Activated naive CD4-positive, alpha-beta T cell (primary cell): ENCODE measurements at places on chromosomes 3 and 15.

- no peak for DNase-seq
Observed at GRCh38 chr15:58457466-58457965, 25.7 kb downstream of the LIPC start.

GRCh38 chr3:185582871-185583270 is 3.2 kb upstream of the SENP2 start:
- no peak for DNase-seq

GRCh38 chr3:164375995-164376394 is 702.3 kb downstream of the SI start:
- no peak for DNase-seq

DNA sequence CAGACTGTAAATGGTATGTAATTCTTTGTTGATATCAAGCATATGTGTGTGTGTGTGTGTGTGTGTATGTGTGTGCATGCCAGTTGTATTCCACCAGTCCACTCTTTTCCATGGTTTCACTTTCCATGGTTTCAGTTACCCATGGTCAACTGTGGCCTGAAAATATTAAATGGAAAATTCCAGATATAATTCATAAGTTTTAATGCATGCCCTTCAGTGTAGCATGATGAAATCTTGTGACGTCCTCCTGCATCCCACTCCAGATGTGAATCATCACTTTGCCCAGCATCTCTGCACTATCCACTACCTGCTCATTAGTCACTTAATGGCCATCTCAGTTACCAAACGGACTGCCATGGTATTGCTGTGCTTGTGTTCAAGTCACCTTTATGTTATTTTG is 215.9 kb downstream of the GBE1 start:
- DNase-seq: no peak

DNA sequence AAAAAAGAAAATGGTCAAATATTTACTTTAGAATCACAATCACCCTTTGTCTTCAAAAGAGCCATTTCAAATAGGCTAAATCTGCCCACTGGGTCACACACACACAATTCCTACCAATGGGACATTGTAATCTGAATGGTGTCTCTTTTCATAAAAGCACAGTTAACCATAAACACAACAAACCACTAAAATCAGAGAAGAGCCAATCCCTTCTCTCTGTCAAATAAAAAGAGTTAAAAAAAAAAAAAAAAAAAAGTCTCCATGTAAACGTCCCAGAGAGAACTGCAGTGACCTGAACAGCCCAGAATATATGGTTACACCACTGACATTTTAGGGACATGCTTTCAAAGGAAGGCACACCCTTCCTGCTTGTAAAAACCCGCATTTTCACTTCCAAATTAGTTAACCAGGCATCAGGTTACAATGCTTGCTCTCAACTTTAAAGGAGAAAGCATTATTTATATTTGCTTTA is 63.7 kb downstream of the PRICKLE2 start:
- DNase-seq: no peak

DNA sequence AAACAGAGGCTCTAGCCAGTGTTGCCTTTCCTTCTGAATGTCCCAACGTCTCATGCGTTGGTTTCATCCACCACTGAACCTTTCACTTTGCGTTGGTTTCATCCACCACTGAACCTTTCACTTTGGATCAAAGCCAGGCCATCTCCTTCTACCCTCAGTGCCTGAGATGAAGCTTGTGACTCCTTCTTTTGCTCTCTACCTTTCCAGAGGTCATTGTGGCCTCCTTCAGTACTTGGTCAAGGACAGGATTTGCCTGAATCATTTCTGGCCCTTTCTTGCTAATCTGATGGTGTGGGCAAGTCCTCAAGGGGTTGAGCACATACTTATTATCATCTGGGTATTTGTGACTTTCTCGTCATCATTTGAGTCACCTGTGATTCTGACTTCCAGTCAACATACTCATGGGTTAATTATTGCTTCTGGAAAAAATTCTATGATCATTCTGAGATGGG is 50.0 kb downstream of the SELENOT start:
- DNase-seq: no peak

GRCh38 chr3:138455801-138456716 is 21.6 kb downstream of the ESYT3 start:
- no peak for DNase-seq

DNA sequence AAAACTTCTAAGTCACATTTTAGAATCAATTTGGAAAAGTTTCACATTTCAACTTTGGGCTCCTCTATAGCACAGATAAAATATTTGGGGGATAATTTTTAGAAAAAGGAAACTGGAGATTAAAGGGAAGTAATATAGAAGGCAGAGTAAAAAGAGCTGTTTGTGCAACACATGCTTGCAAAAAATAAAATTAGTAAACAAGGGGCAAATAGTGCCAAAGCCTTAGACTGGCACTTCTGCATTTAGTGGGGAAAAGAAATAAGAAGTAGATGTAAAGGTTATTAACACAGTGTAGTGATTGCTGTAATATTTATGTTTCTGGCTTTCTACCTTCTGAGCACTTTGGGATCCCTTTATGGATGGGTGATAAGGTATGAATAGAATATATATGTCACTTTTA is 246.6 kb downstream of the CBLB start:
- DNase-seq: no peak

- peak; percentile 76 for DNase-seq
Observed at GRCh38 chr15:90934256-90934948, 683 bp upstream of the UNC45A start.

DNA sequence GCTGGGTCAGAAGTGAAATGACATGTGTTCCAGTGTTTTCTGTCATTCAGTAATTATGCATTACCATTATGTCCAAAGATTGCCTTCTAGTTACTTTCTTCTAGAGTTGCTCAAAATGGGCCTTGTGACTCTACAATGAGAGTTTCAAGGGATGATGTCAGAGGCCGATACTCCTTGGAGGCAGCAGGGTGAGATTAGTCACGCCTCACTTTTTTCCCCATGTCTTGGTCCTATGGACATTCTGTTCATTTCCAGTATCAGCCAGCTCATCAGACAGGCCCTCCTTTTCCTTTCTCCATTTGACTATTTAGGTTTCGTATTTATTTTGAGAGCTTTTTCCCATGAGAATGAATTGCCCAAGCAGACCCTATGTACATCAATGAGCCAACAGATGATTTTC is 17.5 kb downstream of the VGLL3 start:
- no peak for DNase-seq

- no peak for DNase-seq
Observed at GRCh38 chr15:100899601-100900000, 19.6 kb upstream of the LRRK1 start.

DNA sequence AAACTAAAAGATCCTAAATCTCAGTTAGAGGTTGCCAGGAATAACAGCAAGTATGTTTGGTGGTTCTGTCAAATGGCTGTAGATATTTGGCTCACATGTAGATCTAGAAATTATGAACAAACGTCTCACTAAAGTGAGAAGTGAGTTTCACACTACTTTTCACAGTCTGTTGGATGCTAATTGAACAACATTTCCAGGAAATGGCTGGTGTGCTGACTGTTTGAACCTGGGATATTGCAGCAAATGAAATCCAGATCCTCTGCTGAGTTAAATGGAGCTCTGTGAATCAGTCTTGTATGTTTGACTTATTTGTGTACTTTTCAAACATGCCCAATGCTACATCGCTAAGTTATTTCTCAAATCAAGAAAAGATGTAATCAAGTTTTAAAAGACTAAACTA is 21.3 kb upstream of the RSL24D1 start:
- no peak for DNase-seq

- DNase-seq: no peak
Observed at GRCh38 chr3:31041161-31041978, 146.9 kb upstream of the GADL1 start.

DNA sequence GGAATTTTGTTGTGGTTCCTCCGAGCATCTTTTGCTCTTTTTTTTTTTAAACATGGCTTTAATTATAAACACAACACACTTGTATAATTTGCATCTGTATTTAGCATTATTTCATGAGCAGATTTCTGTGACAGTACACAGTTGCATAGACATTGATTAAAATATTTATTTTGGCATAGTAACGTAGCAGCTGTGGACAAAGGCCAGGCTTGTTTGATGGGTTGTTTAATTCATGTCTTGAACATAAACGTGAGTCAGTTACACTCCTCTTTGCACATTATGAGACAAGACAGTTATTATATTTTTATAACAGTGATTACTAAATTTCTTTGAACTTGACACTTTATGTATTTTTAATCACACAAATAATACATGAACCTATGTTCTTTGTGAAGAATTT is 182.5 kb downstream of the CACNA2D3 start:
- no peak for DNase-seq

- DNase-seq: no peak
Observed at GRCh38 chr15:70164910-70165715, 67.4 kb upstream of the TLE3 start.

DNA sequence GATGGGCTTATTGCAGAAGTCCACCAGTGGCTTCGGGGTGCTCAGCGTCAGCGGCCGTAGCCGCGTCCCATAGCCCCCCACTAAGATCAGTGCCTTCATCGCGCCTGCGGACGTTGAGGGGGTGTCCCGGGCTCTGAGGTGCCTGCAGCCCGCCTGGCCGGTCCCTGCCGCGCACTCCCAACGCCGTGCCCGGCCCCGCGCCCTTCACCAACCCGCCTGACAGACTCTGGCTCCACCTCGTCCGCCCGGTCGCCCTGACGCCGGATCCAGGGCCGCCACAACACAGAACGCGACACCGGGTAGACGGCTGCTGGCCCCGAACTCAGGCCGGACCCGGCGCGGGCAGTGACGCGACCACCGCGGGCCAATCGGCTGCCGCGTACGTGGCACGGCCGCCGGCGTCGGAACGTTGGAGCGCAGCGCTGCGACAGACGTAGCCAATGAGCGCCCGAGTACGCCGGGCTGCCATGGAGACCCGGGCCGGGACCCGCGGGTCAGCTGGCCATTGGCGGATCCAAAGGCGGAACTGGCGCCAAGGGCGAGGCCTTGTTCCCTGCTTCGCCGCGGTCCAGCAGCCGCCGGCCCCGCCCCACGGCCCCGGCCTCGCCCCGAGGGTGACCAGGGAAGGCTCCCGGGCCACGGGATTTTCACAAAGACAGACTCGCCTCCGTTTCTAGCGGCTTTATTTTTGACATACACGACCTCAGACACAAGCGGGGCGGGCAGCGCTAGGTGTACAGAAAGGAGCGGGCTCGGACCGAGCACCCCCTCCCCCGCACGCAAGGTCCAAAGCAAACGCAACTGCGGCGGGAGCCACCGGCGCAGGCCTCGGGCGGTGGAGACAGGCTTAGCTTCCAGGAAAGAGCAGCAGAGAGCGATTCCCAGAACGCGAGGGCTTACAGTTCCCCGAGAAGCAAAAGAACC is at the start of gene GMPPB:
GMPPB (minus strand) TSS at position 324 of the 924 bp plus-strand sequence; CDS start at position 99, 225 bp downstream.
- DNase-seq: peak; percentile 84

DNA sequence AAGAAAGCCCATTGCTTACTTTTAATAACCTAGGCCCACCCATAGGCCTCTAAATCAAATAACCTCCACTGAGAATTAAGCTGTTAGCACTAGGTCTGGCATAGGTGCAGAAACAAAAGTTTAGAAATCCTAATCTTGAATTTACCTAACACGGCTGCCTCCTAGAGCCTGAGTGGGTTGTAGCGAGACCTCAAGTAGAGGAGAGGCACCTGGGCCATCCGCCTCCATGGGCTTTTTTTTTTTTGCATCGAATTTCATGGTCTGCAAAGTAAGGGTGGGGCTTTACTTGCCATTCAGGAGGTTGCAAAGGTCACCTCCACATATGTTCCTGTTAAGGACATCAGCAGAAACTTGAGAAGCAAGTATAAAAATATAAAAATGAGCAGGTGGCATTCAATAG is 6.6 kb upstream of the TPM1 start:
- no peak for DNase-seq

DNA sequence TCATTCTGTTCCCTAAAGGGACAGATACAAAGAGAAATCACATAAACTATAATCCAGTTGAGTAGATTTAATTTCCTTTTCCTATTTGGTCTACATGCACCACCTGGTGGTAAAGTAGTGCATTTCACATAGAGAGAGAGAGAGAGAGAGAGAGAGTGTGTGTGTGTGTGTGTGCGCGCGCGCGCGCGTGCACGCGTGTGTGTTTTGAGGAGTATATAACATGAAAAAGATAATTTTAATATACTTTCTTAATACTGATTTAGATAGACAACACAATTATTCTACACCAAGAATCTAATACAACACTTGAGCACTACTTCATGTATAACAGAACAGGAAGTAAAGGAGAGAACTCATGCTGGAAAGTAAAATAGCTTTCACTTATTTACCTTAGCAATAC is 1.1 kb upstream of the FGF7 start:
- no peak for DNase-seq

- no peak for DNase-seq
Observed at GRCh38 chr3:149296972-149297371, 36.5 kb downstream of the TM4SF18 start.

- no peak for DNase-seq
Observed at GRCh38 chr3:13533885-13534301, 15.0 kb upstream of the FBLN2 start.

- DNase-seq: no peak
Observed at GRCh38 chr3:141276398-141276797, 44.8 kb downstream of the PXYLP1 start.

DNA sequence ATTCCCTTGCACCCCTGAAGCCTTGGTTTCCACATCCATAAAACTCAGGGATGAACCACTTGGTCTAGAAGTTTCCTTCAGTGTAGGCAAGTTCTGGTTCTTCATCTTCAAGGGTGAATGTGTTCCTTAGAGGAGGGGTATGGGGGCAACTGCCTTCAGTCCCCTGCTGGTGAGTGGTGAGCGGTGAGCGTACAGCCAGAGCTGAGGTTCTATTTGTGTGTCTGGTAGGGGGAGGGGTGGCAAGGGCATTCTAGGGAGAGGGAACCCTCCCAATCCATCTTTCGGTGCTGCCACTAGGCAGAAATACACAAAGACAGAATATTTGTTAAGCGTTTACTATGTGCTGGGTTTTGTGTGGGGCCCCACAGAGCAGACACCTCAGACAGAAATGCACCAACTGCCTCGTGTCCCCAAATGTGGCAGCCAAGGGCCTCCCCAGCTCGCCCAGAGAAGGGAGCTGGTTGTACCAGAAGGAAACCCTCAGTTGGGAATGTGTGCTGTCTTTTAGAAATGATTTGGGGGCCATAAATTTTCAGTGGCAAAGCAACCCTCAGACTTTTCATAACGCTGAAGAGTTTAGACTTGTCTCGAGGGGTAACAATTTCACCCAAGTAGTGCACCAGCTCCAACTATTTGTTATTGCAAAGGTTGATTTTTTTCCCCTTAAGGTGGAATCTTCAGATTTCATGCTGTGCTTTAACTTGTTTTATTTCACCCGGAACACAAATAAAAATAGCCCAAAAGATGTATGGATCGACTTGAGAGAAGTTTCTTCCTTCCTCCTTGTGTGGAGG is 137.6 kb downstream of the FBLN2 start:
- no peak for DNase-seq

DNA sequence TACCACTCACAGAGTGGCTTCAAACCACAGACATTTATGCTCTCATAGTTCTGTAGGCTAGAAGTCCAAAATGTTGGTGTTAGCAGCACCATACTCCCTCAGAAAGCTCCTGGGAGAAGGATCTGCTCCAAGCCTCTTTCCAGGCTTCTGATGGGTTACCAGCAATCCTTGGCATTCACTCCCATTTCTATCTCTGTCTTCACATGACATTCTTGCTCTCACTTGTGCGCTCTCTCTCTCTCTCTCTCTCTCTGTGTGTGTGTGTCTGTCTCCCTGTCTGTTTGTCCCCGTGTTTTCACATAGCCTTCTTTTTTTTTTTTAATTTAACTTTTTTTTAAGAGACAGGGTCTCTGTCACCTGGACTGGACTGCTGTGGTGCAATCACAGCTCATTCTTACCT is 26.3 kb downstream of the CDAN1 start:
- no peak for DNase-seq
